ENCODE measurements at places on chromosomes 12 and 14.

DNA sequence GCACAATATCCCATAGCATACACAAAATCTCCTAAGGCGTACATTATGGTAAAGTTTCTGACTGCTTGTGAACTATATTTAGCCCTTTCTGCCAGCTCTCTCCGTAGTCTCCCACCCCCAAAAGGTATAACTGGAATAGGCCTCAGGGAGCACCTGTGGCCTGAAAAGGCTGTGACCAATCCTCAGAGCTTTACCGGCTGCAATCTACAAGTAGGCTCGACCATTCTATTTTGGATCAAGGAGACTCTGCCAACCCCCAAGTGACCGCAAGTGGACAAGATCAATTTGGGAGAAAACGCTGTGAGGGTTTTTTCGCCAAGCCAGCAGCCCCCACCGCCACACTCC lies 1.2 kb downstream of the PPTC7 start:
- no peak for DNase-seq

DNA sequence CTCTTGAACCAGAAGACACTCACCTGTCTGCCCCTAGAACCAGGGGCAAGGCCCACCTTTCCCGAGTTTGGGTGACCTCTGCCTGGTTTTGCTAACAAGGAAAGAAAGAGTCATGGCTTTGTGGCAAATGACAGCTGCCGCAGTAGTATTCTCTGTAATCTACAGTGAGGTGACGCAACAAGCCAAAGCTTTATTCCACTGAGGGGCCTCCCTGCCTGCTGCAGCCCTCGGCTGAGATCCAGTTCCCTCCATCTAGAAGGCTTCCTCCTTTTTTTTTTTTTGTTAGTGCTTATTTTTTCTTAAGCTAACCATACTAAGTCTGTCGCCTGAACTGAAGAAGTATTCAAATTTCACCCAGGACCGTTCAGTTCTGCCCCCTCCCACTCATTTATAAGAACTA lies 142.3 kb upstream of the TMCC3 start:
- DNase-seq = peak; percentile 94

DNA sequence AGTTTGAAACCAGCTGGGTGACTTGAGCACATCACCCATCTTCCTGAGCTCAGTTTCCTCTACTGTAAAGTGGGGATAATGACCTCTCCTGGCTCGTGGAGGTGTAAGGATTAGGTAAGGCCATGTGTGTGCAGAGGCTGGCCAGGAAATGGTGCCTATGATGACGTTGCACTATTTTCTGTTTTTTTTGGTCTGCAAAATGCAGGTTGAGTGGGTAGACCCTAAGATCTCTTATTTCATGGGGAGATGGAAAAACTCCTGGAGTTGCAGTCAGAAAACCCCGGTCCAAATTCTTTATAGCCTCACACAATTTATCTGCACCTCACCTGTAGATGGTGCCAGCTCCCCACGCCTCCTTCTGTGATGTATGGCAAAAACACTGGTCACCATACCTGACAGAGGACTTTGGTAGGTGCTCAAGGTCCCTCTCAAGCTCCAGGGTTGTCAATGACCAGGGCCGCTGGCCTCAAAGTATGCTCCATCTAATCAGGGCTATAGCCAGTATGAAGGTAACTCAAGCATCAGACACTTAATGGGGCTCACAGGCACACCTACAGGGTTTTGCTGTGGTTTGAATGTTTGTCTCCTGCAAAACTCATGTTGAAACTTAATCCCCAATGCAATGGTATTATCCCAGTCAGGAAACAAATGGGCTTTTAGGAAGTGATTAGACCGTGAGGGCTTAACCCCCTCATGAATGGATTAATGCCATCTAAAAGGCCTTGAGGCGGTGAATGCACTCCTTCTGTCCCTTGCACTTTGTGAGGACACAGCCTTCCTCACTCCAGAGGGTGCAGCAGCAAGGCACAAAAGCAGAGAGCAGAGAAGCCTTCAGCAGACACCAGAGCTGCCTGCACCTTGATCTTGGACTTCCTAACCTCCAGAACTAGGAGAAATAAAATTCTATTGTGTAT lies 17.6 kb downstream of the C14orf132 start:
- DNase-seq = no peak

DNA sequence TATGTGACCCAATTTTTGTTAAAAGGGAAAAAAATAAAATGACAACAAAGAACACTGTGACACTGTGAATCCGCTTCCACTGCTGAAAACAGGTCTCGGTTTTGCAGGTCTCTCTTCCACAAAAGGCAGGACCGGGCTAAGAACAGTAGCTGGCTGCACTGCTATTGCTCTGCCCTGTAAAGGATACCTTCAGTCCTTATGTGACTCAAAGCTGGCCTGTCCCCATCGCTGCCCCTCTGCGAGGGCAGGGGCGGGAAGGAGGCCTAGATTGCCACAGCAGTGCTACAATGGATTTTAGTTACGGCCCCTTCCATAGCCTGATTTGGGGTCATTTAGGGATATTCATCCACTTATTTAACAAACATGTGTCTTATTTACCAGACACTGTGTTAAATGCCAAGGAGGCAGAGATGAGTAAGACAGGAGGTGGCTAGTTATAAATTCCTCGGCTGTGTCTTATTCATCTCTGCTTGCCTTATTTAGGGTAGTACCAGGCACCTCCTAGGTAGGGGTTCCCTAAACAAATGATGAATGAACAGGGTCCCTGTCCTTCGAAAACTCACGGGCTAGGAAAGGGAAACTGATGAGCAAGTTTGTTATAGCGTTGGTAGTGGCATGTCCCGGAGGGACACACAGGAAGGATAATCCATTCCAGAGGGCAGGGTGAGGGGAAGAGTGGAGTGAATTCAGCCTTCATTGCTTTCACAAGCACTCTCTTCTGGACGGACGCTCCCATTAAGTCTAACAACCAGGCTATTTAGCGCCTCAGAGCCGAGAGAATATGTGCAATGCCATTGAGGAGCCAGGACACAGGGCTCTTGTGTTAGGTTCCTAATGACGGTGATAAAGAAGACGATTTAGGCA lies 73.3 kb downstream of the EID3 start:
- DNase-seq = no peak

DNA sequence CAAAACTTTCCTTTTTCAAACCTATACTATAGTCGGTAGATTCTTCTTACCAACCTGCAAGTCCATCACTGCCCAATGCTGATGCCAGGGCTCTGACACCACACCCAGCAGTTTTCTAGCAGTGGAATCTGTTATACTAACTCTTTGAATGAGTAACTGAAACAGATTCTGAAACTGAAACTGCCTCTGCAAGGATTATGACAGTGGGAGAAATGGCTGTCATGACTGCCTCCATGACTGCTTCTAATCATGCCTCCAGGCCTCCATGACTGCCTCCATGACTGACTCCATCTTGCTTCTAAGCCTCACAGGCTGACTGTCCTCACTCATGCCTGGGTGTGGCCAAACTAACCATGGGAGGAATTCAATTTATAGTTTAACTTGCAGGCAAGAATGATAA lies 29.4 kb upstream of the OXA1L start:
- DNase-seq = no peak

GRCh38 chr12:55727643-55728185 lies 1.1 kb downstream of the CD63 start:
- DNase-seq = peak; percentile 51

DNA sequence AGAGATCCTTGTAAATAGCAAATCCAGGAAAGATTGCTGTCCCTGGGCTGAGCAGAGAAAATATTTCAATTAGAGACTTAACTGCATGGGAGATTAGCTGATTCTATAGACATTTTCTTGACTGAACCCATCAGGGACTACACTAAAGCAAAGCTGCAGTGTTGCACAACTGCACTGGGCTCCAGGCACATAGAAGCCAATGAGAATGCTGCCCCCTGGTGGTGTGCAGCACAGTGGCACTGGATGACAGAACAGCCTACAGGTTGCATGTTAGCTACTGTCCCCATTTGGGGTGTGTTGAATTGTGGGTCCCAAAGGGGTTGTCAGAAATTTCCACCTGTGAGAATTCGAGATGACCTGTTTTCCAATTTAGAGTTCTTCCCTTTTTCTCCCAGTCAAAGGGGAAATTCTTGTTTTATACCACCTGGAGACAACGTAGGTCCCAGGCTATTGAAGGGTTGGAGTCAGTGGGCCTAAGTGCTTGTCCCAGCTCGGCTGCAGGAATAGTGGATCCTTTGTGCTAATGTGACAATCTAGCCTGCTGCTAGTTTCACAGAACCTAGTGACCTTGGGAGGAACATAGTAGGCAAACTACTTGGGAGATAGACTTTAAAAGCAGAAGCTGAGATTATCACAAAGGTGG lies 114.7 kb downstream of the SLC8A3 start:
- DNase-seq = peak; percentile 80

- no peak for DNase-seq
These were observed 63.6 kb upstream of the TMEM263 start for GRCh38 chr12:106892075-106892474.

- DNase-seq = no peak
These were observed 79.0 kb downstream of the SCN8A start for GRCh38 chr12:51669996-51670395.

- DNase-seq = peak; percentile 14
These were observed 1.5 kb upstream of the NANOG start for GRCh38 chr12:7787574-7788293.

- no peak for DNase-seq
These were observed 786 bp downstream of the SLC25A47 start for GRCh38 chr14:100323942-100324307.

GRCh38 chr14:95831468-95831867 lies 45.2 kb upstream of the TUNAR start:
- DNase-seq = peak; percentile 5

GRCh38 chr12:68477261-68477772 lies 133.4 kb upstream of the RAP1B start:
- no peak for DNase-seq

DNA sequence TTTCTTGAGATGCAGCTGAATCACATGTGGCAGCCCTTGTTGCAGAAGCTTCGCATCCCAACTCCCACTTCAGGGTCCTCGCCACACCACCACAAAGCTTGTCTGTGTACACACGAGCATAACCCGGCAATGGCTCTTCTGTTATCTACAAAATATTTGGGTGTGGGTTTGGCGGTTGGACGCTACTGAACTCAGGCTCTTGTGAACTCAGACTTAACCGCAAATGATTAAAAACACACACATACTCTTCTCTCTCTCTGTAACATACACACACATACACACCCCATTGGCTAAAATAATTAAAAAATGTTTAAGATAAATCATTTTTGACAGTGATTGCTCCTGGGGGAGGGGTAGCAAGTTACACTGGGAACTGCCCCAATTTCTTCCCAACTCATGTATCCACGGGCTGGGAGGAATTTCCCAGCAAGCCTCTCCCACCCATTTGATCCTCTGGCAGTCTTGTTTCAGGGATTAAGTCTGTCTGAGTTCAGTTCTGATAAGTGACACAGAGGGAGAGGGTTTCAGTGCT lies 63.7 kb upstream of the MANSC4 start:
- DNase-seq = no peak

DNA sequence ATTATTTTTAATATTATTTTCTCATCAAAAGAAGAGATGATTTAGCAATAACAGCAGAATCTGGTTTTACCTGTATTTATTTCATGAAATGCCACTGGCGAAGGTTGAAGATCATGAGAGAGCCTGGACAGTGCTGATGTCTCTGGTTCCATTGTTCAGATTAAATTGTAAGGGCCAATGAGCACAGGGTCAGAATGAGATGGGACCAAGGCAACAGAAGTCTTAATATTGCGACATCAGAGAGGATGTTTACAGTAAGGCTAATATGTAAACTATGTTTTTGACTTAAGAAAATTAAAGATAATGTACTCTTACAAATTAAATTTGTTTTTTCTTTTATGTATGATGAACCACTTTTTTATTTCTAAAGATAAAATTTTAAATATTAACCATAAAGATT lies 35.2 kb upstream of the KLRD1 start:
- no peak for DNase-seq

DNA sequence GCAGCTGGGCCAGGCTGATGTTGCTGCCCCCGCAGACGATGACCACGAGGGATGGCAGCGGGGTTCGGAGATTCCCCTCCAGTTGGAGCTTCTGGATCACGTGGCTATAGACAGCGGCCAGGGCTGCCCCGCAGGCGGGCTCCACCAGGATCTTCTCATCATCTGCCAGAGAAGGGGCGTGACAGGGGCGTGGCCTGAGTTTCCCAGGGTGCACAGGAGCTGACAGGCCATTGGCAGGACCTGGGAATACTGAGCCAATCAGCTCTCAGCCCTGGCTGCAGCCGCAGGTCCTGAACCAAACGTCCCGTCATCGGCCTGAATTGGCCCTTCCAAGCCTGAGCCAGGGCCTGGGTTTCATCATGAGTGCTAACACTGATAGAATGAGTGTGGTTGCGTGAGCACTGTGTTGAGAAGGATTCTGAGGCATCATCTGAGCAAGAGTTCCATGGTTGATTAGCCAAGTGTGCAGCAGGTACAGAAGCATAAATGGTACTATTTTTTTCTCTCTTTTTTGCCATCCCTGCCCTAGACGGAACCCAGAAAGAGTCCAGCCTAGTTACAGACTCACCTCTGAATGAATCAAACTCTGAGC lies 10.6 kb downstream of the SDS start:
- peak; percentile 47 for DNase-seq

- no peak for DNase-seq
These were observed 614.9 kb downstream of the SLC16A7 start for GRCh38 chr12:60210756-60211155.

DNA sequence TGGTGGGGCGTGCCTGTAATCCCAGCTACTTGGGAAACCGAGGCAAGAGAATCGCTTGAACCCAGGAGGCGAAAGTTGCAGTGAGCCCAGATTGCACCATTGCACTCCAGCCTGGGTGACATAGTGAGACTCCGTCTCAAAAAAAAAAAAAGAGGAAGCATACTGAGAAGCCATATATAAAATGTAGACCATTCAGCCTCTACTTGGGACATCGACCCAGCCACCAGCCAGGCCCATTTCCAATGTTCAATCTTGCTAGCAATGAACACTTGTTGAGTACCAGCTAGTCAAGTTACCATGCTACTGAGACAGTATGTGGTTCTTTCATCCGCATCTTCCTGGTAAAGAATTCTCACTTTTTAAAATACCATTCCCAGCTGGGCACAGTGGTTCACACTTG lies 33.4 kb upstream of the RASSF8 start:
- DNase-seq = peak; percentile 57

GRCh38 chr14:101025696-101026095 lies 122.2 kb upstream of the RTL1 start:
- DNase-seq = no peak

- no peak for DNase-seq
These were observed 72.8 kb downstream of the SCARB1 start for GRCh38 chr12:124790650-124791400.

GRCh38 chr14:65904988-65905387 lies 492.5 kb downstream of the FUT8 start:
- no peak for DNase-seq

- no peak for DNase-seq
These were observed 272.0 kb upstream of the E2F7 start for GRCh38 chr12:77337362-77337761.

DNA sequence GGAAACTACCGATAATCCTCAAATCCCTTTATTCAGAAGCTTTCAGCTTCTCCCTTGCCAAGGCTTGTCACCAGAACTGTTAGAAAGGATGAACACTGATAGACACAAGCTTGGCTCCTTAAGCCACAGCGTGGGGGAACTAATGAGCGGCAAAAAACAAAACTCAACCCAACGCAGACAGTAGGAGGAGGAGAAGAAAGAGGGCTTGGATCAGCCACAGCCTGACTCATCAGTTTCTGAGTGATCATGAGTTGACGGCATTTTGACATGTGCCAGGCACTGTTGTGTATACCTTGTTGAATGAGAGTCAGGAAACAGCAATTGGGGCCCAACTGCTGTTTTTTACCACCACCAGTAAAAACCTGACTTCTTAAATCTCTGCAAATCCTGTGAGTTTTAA lies 23.7 kb downstream of the PLXNC1 start:
- peak; percentile 87 for DNase-seq

GRCh38 chr12:62711631-62712241 lies 223.2 kb downstream of the PPM1H start:
- DNase-seq = no peak
